ENCODE measurements at places on chromosomes 2 and 18. TPM values are rescaled to one million over a fixed set of nuclear protein-coding genes. Genes with fewer than 3 reads are reported as not detected.

SNED1 gene
- 0.78 TPM for total RNA-seq

GRHL1 gene
- 0.53 TPM for total RNA-seq

NPHP1 gene
- total RNA-seq = 2.8 TPM

BUB1 gene
- total RNA-seq = 93.5 TPM

PAIP2B gene
- 2.3 TPM for total RNA-seq

NCKAP5 gene
- not detected for total RNA-seq

FRZB gene
- not detected for total RNA-seq

SLC4A3 gene
- total RNA-seq = 0.05 TPM

ADCYAP1 gene
- not detected for total RNA-seq

TCF23 gene
- total RNA-seq = 0.02 TPM

MREG gene
- total RNA-seq = 9.8 TPM

VWA3B gene
- not detected for total RNA-seq

COLEC12 gene
- total RNA-seq = not detected

PROKR1 gene
- not detected for total RNA-seq

NETO1 gene
- total RNA-seq = not detected
